ENCODE measurements at places on chromosomes 4 and X. TPM values are rescaled to one million over a fixed set of nuclear protein-coding genes. Genes with fewer than 3 reads are reported as not detected.
A peak's percentile ranks its signal among the peaks of the same experiment; 100 is the strongest.

GAGE2A gene
- total RNA-seq, result not detected

PSMD10 gene
- 32.8 TPM for total RNA-seq

- peak overlapping the region; percentile 7 for H3K27ac ChIP-seq
- H3K36me3 ChIP-seq, result no peaks in the 10 kb centered on the region
- no peaks in the 10 kb centered on the region for H3K27me3 ChIP-seq
- H3K4me3 ChIP-seq, result no peak overlapping the region
These were observed 112.3 kb downstream of the NYX start for GRCh38 chrX:41559235-41560052.

GRCh38 chr4:177005674-177006230, 213.0 kb upstream of the VEGFC start:
- H3K27me3 ChIP-seq, result no peaks in the 10 kb centered on the region
- no peak overlapping the region for H3K27ac ChIP-seq
- DNase-seq, result no peak
- no peaks in the 10 kb centered on the region for H3K36me3 ChIP-seq

ARHGEF38 gene
- 23.8 TPM for total RNA-seq

- H3K27ac ChIP-seq, result no peak overlapping the region
- H3K4me1 ChIP-seq, result no peaks in the 10 kb centered on the region
- no peaks in the 10 kb centered on the region for H3K27me3 ChIP-seq
These were observed 24.2 kb upstream of the DCAF8L2 start for GRCh38 chrX:27565992-27566391.

MMAA gene
- total RNA-seq, result 11.6 TPM

- H3K36me3 ChIP-seq, result no peaks in the 10 kb centered on the region
- no peak overlapping the region for H3K27ac ChIP-seq
- no peaks in the 10 kb centered on the region for H3K4me1 ChIP-seq
These were observed 320.1 kb downstream of the BMPR1B start for GRCh38 chr4:95077864-95078263.

GRCh38 chrX:128816919-128817318, 706.4 kb downstream of the SMARCA1 start:
- no peaks in the 10 kb centered on the region for H3K27me3 ChIP-seq
- no peak overlapping the region for H3K27ac ChIP-seq
- no peak overlapping the region for H3K4me3 ChIP-seq
- H3K36me3 ChIP-seq, result no peaks in the 10 kb centered on the region
- no peak for DNase-seq

- DNase-seq, result no peak
- no peaks in the 10 kb centered on the region for H3K27me3 ChIP-seq
- H3K27ac ChIP-seq, result no peak overlapping the region
- H3K4me3 ChIP-seq, result no peak overlapping the region
These were observed 537.5 kb upstream of the SPANXN1 start for GRCh38 chrX:144709841-144710240.

GNRHR gene
- not detected for total RNA-seq

DNA sequence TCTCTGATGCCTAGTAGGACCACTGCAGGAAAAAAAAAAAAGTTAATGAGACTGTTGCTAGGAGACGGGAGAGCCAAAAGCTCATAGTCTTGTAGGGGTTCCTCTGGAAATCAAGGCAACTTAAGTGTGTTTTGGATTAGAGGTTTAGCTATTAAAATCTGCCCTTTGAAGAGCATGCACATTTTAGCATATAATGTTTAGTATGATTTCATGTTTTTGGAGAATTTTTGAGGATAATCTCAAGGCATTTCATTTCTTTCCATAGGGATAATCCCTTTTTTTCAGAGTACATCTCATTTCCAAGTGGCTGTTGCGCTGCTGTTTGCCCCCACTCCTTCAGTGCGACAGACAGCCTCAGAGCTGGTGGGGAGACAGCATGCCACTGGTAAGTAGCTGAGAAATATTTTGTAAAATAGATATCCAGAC, at the start of gene LINC00632:
LINC00632 (plus strand) TSS at position 339 of the 426 bp plus-strand sequence.
- no peak within 1 kb of the TSS for H3K4me3 ChIP-seq
- H3K27me3 ChIP-seq, result no peaks in the 10 kb centered on the region
- H3K4me1 ChIP-seq, result no peaks in the 10 kb centered on the region

PNMA5 gene
- total RNA-seq, result not detected

DNA sequence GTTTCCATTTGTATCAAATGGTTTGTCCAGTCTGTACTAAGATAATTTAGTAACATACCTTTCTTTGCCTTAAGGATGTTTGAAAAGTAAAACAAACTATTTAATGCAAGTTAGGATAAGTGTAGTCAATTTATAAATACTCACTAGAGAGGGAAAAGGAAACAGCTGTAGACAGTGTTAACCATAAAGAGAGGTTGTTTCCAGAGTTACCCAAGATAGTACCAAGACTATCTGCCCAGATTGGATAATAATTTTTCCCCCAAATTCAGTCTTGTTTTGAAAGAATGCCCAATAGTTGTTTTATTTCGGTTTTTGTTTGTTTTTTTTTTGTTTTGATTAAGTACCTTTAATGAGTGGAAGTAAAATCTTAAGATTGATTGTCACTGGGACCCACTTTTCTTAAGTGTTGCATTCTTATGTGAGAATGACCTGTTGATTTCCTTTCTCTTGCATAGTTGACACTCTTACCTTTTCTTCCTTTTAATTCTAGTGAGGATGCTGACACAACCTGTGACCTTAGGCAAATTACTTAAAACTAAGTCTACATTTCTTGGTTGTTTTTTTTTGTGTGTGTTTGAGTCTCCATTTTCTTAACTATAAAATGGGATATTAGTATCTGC, 12.8 kb downstream of the AFF1 start:
- no peak overlapping the region for H3K4me3 ChIP-seq
- no peak overlapping the region for H3K27ac ChIP-seq

- H3K4me1 ChIP-seq, result no peaks in the 10 kb centered on the region
- H3K4me3 ChIP-seq, result no peak overlapping the region
- no peaks in the 10 kb centered on the region for H3K27me3 ChIP-seq
- no peak for DNase-seq
These were observed 166.0 kb downstream of the FBXW7 start for GRCh38 chr4:152369902-152370295.

SPANXB1 gene
- not detected for total RNA-seq

NFKB1 gene
- 58.6 TPM for total RNA-seq

IBSP gene
- total RNA-seq, result not detected

DNA sequence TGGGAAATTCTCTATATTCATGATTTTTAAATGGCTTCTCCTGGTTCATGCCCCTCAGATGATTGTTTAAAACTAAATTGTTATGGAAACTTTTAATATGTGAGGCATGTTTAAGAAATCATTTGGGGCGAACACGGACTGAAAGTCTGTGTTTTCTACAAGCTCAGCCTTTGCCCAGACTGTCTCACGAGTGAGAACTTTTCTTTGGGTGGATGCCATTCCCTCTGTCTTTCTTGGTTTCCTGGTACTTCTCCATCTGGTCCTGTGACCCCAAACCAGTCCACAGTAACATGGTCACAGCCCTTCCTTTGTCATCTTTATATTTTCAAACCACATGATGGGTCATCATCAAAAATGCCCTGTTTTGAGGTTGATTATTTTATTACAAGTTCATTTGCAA, 186.6 kb upstream of the GNPDA2 start:
- no peak overlapping the region for H3K4me3 ChIP-seq
- no peaks in the 10 kb centered on the region for H3K27me3 ChIP-seq
- no peak for DNase-seq
- no peaks in the 10 kb centered on the region for H3K36me3 ChIP-seq
- no peaks in the 10 kb centered on the region for H3K4me1 ChIP-seq
- H3K27ac ChIP-seq, result no peak overlapping the region

DNA sequence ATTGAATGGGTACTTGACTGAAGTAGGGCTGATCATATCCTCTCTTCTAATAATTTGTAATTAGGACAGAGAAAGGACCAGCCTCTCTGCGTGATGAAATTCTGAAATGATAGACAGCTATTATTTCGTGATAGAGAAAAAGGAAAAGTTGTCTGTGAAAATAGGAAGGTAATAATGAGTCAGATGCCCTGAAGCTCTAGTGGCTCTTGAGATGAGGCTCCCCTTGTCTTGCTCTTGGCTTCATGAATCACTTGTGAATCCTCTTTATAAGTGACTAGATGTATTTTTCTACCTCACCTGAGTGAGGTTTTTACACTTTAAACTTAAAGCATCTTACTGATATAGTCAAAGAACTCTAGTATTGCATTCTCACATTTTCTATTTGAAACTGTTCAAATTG, 888.9 kb downstream of the PCDH18 start:
- H3K36me3 ChIP-seq, result no peaks in the 10 kb centered on the region
- no peak overlapping the region for H3K4me3 ChIP-seq
- no peak overlapping the region for H3K27ac ChIP-seq

GRCh38 chr4:83150653-83151330, 36.3 kb upstream of the PLAC8 start:
- peak overlapping the region; percentile 21 for H3K27ac ChIP-seq
- no peak overlapping the region for H3K4me3 ChIP-seq
- H3K36me3 ChIP-seq, result no peaks in the 10 kb centered on the region
- H3K4me1 ChIP-seq, result peaks cover 6% of the 10 kb centered on the region
- DNase-seq, result no peak

MAGEA1 gene
- total RNA-seq, result not detected

PRRG1 gene
- 12.6 TPM for total RNA-seq

GRCh38 chr4:168740691-168741090, 243.8 kb downstream of the PALLD start:
- no peak overlapping the region for H3K27ac ChIP-seq
- no peaks in the 10 kb centered on the region for H3K4me1 ChIP-seq
- DNase-seq, result no peak
- no peak overlapping the region for H3K4me3 ChIP-seq

DNA sequence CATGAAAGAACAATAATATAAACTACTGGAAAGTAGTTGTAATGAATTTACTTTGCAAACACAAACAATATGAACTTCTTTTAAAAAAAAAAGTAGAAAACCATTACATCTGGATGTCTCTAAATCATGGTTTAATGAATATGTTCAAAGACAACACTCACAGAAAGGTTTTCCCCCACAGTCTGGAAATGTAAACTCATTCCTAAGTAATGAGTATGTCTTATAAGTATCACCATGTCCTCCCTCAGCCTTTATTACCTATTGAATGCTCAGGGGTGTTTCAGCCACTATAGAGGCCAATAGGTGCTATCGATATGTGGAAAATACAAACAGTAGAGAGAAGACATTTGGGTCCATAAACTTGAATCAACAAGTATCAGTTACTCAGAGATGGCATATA, 186.7 kb downstream of the PALLD start:
- no peak overlapping the region for H3K4me3 ChIP-seq
- DNase-seq, result no peak
- no peaks in the 10 kb centered on the region for H3K36me3 ChIP-seq
- no peak overlapping the region for H3K27ac ChIP-seq

- no peaks in the 10 kb centered on the region for H3K4me1 ChIP-seq
- no peaks in the 10 kb centered on the region for H3K27me3 ChIP-seq
- DNase-seq, result no peak
- H3K27ac ChIP-seq, result no peak overlapping the region
- no peak overlapping the region for H3K4me3 ChIP-seq
These were observed 114.5 kb upstream of the ACSL4 start for GRCh38 chrX:109847257-109848187.

DNA sequence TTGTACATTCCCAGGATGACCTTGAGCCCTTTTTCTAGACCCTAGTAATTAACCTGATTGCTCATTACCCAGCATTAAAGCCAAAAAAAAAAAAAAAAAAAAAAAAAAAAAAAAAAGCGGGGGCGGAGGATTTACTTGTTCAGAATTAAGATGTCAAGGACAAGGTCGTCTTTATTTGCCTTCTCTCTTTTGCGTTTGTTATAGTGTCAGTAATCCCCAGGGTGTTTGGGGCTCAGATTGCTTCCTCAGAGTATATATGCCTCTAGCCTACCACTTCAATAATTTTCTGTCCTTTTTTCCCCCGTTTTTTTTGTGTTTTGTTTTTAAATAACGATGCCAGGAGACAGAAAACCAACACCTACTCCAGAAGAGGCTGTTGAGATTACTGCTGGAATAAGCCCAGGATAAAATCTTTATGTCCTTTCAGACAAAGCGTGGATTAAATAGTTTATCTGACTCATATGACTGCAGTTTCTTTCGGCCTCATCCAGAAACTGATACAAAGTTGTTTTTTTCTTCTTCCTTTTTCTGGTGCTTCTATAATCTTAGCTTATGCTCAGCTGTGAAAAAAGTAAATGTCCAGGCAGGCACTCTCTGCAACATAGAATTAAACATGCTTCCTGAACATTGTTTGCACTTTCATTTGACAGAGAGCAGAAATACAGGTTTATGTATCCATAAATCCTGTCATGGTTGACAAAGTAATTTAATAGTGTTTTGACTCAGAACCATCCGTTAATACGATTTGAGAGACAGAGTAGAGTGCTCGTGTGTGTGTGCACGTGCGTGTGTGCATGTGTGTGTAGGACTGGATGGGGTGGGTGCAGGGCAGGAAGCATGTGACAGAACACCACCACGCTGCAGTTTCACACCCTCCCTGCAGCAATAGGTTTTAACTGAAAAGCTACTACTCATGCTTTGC, 138.6 kb downstream of the AFF1 start:
- H3K4me1 ChIP-seq, result no peaks in the 10 kb centered on the region
- H3K27ac ChIP-seq, result peak overlapping the region; percentile 70
- DNase-seq, result peak; percentile 83
- no peaks in the 10 kb centered on the region for H3K36me3 ChIP-seq
- no peaks in the 10 kb centered on the region for H3K27me3 ChIP-seq

NDST3 gene
- total RNA-seq, result not detected

DNA sequence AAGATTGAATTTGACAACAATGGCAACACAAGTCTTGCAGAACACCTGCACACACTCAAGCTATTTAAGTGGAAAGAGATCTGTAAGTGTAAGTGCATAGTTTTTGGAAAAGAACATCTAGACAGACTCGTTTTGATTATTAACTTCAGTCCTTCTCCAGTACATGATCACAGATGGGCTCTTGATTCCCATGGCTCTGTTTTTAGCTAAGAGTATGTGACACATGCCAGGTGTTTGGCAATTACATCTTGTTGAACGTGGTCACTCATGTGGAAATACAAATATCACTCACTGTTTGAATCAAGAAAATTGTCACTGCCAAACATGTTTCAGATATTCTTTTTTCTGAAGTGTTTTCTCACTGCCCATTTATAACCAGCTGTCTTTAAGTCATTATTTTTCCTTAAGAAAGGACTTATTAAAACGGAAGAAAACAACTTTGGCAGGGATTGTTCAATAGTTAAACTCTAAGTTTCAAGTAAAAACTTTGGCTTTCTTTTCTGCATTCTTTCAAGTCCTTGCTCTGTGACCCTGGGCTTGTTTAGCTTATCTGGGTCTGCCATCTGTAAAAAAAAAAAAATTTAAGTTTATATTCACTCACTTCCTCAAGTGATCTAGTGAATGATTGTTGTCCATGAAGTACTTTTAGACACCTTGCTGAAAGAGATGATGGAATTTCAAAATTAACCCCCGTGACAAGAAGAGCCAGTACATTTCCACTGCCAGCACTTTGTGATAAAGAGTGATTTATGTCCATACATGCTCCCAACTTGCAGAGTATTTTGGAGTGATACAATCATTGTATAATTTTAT, 125.4 kb downstream of the ATXN3L start:
- H3K27ac ChIP-seq, result no peak overlapping the region
- no peaks in the 10 kb centered on the region for H3K4me1 ChIP-seq
- no peaks in the 10 kb centered on the region for H3K27me3 ChIP-seq
- no peak overlapping the region for H3K4me3 ChIP-seq
